ENCODE measurements at places on chromosomes 13 and 19.
A peak's percentile ranks its signal among the peaks of the same experiment; 100 is the strongest.

GRCh38 chr19:4304538-4305256, at the start of gene FSD1:
TSS of gene FSD1 (plus strand) at chr19:4304598. CDS start at chr19:4304747, 149 bp downstream.
- peak; percentile 63 for DNase-seq

DNA sequence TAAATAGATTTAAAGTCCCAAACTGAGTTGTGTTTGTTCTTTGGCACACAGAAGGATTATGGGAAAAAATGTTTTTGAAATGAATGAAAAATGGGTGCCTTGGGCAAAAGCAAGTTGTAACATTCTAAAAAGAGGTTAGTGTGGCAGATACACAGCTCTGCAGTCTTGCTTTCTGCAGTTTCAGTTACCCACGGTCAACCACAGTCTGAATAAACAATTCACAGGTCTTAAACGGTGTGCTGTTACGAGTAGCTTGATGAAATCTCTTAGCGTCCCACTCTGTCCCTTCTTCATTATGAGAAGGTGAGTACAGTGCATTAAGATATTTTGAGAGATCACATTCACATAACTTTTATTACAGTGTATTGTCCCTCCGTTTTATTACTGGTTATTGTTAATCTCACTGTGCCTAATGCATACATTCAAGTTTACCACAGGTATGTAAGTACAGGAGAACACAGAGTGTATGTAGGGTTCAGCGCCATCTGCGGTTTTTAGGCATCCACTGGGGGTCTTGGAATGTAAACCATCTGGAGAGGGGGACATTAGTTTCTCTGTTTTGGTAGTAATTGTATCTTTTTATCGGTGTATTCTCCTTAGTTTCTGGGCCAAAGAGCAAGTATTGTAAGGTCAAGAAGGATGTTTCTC, 8.1 kb downstream of the FARP1 start:
- DNase-seq: no peak

GRCh38 chr19:29371251-29372090, 154.3 kb upstream of the VSTM2B start:
- no peak for DNase-seq

DNA sequence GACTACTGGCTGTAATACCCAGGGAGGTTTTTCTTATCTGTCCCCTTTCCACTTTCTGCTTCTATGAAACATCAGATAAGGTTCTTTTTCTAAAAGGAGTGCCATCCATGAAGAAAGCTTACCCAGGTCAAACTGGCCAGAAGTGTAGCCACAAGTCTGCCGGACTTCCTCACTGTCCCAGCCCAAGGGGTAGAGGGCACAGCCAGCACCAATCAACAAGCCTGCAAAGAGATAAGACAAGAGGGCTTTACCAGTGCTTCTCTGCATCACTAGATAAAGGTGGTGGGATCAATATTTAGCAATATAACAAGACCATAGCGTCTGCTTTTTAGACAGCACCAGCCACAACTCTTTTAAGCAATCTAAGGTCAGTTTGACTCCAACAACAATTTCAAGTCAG, 224.7 kb downstream of the LHFPL6 start:
- no peak for DNase-seq

DNA sequence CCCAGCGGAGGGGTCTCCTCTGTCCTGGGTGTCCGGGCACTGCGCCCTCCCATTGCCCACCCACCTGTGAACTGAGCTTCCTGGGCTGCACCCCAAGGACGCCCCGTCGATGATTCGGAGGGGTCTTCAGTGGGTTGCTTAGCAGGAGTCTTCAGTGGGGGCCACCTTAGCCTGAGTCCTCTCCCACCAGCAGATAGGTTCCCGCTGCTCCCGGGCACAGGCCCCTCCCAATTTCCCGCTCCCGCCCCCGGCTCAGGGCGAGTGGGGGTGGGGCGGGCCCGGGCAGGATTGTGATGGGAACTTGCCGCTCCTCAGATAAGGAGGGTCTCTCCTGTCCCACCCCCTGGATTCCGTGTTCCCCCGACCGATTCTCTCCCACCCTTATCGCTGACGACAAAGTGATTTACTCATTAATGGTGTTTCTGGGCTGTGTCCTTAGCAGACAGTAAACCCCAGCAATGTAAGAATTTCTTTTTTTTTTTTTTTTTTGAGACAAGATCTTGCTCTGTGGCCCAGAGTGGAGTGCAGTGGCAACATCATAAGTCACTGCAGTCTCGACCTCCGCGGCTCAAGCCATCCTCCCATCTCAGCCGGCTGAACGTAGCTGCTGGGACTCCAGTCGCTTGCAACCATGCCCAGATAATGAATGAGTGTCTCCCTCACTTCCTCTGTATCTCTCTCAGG, 655 bp upstream of the S1PR5 start:
- peak; percentile 29 for DNase-seq

- peak; percentile 64 for DNase-seq
Measured at GRCh38 chr13:109779074-109779473, 7.3 kb downstream of the IRS2 start.

- DNase-seq: no peak
Measured at GRCh38 chr13:45879666-45880065, 28.1 kb upstream of the SIAH3 start.

- DNase-seq: no peak
Measured at GRCh38 chr19:16394681-16395375, 70.2 kb downstream of the KLF2 start.

- no peak for DNase-seq
Measured at GRCh38 chr19:29499261-29499920, 26.4 kb upstream of the VSTM2B start.

DNA sequence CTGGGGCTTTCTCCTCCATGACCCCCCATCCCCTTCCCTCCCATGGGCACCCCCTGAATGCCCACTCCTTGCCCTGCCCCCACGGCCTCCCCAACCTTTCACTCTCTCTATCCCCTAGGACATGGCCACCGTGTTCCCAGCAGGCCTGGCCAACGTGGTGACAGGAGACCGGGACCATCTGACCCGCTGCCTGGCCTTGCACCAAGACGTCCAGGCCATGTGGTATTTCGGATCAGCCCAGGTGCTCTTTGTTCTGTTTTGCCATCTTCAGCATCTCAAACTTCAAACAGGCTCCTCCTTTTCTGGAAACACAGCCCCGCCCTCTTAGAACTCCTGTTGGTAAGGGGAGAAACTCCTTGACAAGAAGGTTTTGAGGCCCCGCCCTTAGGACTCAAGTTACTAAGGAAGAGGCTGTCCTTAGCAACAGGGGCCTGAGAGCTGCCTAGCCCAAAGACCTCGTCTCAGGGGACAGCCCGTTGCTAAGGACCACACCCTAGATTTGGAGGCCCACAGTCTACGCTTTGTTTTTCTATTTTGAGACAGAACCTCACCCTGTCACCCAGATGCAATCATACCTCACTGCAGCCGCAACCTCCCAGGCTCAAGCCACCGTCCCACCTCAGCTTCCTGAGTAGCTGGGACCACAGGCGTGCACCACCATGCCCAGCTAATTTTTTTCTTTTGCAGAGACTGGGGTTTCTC, 5.1 kb upstream of the FLT3LG start:
- peak; percentile 99 for DNase-seq

DNA sequence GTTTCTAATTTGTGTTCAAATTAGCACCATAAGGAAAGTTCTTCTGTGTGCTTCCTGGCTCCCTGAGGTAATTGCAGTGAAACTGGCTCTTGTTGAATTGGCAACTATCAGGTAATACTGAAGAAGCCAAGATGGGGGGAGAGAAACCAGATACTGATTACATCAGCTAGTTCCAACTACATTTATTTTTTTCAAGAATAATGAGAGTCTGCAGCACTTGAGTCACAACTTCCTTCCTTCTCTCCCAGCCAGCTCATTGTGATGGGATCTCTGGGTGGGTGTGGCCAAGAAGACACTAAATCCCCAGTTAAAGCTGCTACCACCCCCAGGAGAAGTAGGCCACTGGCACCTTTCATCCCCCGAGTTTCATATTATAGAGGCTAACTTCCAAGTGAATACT, 100.7 kb upstream of the RXFP2 start:
- DNase-seq: no peak

GRCh38 chr13:96546463-96546862, 447.8 kb downstream of the OXGR1 start:
- no peak for DNase-seq

- no peak for DNase-seq
Measured at GRCh38 chr13:30880151-30880855, 25.8 kb upstream of the MEDAG start.

Measured in CD4-positive, alpha-beta T cell treated with Interleukin-15 for 1 hour (primary cell).